ENCODE measurements at places on chromosomes 3 and 15. TPM values are rescaled to one million over a fixed set of nuclear protein-coding genes. Genes with fewer than 3 reads are reported as not detected.

The HACD2 gene
- 26.4 TPM for total RNA-seq

GRCh38 chr3:195823280-195823679 is 11.6 kb upstream of the MUC4 start:
- DNase-seq, result no peak
- no peak overlapping the region for H3K27ac ChIP-seq
- no peaks in the 10 kb centered on the region for H3K27me3 ChIP-seq
- no peak overlapping the region for H3K4me3 ChIP-seq
- H3K36me3 ChIP-seq, result no peaks in the 10 kb centered on the region

- H3K4me1 ChIP-seq, result peaks cover 6% of the 10 kb centered on the region
- H3K27me3 ChIP-seq, result no peaks in the 10 kb centered on the region
Measured at GRCh38 chr3:6421666-6422445, 439.1 kb upstream of the GRM7 start.

GRCh38 chr3:62210011-62210410 is 163.3 kb downstream of the FEZF2 start:
- H3K27me3 ChIP-seq, result no peaks in the 10 kb centered on the region
- H3K4me3 ChIP-seq, result no peak overlapping the region
- no peak overlapping the region for H3K27ac ChIP-seq
- no peaks in the 10 kb centered on the region for H3K4me1 ChIP-seq

DNA sequence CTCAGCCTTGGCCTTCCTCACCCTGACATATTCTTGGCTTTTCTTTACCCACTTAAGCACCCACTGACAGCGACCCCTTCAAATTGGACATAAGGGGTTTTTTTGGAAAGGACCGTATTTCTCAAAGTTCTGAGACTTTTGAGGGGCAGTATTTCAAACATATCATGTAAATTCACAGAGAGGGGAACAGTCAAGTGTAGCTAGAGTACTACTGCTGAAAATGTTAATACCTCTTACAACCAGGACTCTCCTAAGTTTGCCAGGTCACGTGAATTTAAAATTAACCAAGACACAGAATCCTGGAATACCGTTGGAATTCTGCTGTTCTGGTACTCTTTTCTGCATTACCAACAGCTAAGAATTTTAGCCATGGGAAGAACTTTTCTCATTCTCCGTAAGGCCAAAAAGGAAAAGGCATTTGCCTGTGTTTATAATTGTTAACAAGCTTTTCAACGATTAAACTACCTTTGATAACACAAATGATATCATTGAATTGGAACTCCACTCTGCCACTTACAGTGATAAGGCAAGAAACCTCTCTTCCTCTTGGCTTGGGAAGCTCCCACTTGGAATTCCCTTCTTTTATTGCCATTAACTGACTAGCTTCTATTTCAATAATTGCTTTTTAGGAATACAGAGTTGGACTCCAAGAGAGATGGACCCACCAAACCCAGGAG is 597 bp upstream of the GBE1 start:
- H3K36me3 ChIP-seq, result peaks cover 6% of the 10 kb centered on the region
- H3K4me3 ChIP-seq, result peak overlapping the region; percentile 88
- H3K4me1 ChIP-seq, result peaks cover 22% of the 10 kb centered on the region
- no peak for DNase-seq
- no peaks in the 10 kb centered on the region for H3K27me3 ChIP-seq
- peak overlapping the region; percentile 88 for H3K27ac ChIP-seq

The ZBTB20 gene
- 13.9 TPM for total RNA-seq

The LNP1 gene
- total RNA-seq, result 6.9 TPM

DNA sequence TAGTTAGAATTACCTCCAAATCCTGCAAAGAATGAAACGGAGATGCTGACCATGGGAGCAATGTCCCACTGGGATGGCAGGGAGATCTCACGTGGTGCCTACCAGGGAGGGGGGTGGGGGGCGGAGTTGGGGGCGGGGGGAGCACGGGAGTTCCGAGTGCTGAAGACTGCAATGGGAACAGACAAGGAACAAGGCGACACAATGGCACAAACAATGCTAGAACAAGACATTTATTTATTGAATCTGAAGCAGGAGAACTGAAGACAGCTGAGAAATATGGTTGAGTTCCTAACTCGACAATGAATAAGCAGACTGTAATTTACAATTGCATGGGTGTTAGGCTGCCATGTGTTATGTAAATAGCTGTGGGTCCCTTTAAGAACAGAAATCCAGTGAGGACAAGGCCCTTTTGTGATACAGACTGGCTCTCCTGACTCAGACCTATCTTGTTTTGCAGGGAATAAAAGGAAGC is 91.2 kb downstream of the AQP9 start:
- peak overlapping the region; percentile 50 for H3K4me3 ChIP-seq
- no peaks in the 10 kb centered on the region for H3K36me3 ChIP-seq

GRCh38 chr15:88383354-88383753 is 83.8 kb downstream of the MRPL46 start:
- H3K36me3 ChIP-seq, result no peaks in the 10 kb centered on the region
- no peak overlapping the region for H3K4me3 ChIP-seq
- no peaks in the 10 kb centered on the region for H3K4me1 ChIP-seq
- H3K27ac ChIP-seq, result no peak overlapping the region
- no peak for DNase-seq
- H3K27me3 ChIP-seq, result peaks cover 31% of the 10 kb centered on the region

- no peaks in the 10 kb centered on the region for H3K36me3 ChIP-seq
- no peak overlapping the region for H3K27ac ChIP-seq
- no peaks in the 10 kb centered on the region for H3K4me1 ChIP-seq
- DNase-seq, result no peak
Measured at GRCh38 chr3:20589275-20589674, 403.3 kb upstream of the SGO1 start.

The UROC1 gene
- not detected for total RNA-seq
